Stimulated activated CD8-positive, alpha-beta memory T cell treated with anti-CD3 and anti-CD28 coated beads, Interleukin-2, amount 100 ng/mL, for 1 hour (primary cell): ENCODE measurements at places on chromosomes 4 and X.

DNA sequence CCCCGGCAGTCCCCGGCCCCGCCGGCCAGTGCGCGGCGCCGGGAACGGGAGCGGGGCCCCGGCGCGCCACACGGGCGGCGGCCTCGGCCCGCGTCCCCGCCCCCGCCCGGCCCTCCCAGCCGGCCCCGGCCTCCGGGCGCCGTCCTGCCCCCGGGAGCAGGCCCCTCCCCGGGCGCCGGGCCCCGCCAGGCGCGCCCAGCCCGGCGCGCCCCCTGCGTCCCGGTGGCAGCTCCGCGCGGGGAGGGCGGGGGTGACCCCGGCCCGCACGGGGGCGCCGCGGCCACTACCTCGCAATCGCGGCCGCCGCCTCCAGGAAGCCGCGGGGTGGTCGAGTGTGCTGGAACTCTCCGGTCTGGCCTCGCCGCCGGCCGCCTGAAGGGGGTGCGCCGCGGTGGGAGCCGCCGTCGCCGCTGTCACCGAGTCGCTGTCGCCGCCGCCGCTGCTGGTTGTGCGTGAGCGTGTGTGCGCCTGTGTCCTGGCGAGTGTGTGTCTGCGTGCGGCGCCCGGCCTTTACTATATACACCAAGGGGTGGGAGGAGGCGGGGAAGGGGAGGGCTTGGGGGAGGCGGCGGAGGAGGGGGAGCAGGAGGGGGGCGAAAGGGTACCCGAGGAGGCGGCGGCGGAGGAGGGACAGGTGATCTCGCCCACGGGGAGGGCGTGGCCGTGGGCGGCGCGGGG is at the start of gene RAI2:
TSS of gene RAI2 (minus strand) at position 488 of the 678 bp plus-strand sequence. CDS start 59,288 bp downstream, outside the sequence.
- DNase-seq = no peak

DNA sequence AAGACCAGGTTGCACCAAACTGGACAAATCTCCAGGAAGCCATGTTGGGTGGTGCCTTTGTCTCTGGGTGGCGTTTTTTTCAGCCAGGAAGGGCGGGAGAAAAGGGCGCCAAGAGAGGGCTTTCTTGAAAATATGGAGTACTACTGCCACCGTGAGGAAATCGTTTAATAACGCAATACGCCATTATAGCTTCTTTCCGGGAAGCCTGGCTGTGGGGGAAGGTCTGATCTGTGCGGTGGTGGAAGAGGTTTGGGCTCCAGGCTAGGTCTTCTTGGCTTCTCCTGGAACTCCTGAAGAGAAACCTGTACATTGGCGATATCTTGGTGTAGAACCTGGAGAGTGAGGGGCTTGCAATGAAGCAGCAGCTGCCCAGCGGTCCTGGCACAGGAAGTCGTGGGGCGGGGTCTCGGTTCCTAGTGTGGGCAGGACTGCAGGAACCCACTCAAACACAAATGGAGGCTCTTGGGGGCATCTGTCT is 202.7 kb downstream of the OR13H1 start:
- DNase-seq = no peak

DNA sequence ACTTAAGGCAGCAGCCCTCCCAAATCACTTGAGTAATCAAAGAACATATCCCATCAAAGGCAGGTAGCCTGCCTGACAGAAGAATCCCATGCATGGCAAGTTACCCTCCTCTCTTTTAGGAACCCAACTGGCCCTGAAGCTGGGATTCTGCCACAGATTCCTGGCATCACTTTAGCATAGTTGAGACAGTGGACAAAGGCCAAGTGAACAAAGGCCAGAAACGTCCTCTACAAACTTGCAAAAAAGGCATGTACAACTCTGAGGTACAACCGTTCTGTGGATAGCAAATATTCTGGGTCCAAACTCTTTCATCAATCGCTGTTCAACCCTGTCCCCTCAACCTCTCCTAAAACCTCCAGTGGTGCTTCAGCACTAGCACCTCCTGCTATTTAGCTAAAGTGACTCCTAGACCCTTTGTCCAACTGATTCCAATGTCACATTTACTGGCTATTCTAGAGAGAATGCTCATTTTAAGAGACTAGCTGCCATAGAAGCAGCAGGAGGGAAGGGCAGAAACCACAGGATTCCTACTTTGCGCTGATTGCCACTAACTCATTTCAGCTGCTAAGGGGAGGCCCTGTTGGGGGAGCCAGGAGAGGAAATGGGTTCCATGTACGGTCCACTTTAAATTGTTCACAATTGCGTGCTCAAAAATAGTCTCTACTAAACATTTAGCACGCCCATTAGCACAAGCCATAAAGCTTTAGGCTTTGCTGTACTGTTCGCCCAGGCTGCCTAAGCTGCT is 105.9 kb downstream of the SHROOM4 start:
- no peak for DNase-seq

DNA sequence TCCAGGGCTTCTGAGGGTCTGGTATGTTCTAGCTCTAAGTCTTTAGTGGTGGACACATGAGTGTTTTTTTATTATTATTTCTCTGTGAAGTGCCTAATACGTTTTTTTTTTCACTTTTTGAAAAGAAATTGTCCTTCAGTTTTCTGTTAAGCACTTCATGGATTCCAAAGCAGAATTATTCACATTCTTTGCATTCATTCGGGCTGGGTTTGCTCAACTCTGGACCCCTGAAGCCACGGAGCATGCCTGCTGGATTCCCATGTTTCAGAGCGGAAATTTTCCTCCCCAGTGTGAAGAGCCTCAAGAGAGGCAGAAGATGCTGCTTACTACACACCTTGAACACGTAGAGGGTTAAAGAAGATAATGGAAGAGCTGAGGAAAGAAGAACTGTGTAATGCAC is 107.5 kb downstream of the EGF start:
- DNase-seq = no peak

DNA sequence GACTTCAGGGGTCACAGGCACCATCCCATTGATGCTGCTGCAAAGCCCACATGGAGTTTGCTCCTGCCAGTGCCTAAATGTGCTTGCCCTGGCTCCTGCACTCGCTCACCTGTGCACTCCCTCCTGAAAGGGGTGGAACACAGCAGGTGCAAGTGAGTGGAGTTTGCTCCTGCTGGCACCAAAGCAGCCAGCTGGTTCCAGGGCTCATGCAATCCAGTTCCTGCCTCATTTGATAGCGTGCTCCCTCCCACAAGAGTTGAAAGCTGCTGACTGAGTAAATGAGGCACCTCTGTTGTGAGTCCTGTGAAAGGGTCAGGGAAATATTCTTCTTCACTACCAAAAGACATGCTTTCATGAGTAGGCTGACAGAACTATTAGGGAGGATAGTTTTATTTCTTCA is 30.5 kb downstream of the CXCL8 start:
- no peak for DNase-seq

- no peak for DNase-seq
Observed at GRCh38 chr4:11701966-11702725, 273.5 kb upstream of the HS3ST1 start.

- DNase-seq = no peak
Observed at GRCh38 chr4:17932041-17932440, 89.5 kb downstream of the LCORL start.

- no peak for DNase-seq
Observed at GRCh38 chrX:10570601-10571000, 49.8 kb downstream of the MID1 start.

DNA sequence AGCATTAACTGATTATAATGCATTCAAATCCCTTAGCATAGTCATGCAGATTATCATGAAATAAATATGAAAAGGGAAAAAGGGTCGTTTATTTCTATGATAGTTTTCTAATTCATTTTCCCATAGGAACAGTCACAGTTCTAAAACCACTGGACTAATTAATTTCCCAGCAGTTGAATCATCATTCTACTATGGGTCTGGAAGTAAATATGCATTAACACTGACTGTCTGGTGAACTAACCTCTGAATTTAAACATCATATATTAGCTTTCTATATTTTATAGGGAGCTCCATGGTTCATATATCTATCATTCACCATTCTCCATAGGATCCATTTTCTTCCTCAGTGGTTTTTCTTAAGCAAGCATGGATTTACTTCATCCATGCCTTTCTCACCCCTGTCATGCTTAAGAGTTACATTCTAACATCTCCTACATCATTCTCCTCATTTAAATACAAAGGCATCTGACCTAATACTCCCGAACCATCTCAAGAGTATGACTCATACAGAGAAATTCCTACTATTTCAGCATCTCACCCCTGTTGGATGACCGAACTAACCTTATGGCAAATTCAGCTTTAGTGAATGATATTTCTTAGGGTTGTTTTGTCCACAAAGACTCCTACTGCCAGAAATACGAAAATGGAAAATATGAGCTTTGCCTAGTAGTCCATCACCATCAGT is 198.7 kb upstream of the ADAMTS3 start:
- DNase-seq = no peak

DNA sequence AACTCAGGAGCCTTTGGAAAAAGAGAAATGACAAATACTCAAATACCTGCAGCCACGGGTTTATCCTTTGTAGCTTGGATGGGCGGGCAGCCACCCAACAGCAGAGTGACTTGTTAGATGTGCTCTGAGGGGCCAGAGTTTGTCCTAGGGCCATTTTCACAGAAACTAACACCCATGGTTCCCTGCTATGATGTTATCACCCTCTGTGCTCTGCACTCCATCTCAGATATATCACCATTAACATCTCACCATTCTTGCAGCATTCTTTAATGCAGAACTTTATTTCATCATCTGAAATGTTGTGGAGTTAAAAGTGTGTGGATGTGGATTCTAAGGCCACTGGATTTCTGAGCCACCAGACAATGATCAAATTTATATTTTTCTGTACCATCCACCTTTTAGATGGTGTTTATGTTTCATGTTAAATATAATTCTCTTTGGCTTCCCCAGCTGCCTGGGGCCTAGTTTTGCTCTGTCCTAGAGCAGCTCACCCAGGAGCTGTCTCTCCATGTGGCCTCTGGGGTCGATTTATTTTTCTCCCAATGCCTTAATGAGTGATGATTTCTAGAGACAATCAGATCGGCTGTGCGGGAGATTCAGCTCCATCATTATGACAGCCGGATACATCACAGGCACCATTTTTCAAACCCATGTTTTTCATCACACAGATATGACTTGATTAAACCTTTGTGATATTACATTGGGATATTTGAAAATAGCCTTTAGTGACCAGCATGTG is 380.8 kb downstream of the BCOR start:
- DNase-seq = no peak

DNA sequence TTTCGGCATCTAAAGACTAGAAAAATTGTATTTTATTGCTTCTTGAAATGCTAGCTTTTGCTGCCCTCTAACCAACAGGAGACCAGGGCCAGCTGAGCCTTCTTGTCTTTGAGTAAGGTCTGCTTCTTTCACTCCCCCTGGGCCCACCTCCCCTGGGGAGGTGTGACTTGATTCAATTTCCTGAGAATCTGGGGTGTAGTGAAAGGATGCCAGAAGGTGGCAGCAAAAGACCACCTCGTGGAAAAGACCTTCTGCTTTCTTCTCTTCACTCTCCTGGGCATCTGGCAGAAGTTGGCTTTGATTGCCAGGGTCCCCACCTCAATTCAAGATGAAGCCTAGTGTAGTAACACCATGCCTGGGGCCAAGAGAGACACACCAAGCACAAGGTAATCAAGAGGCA is 96.5 kb upstream of the MAOA start:
- DNase-seq = peak; percentile 1

DNA sequence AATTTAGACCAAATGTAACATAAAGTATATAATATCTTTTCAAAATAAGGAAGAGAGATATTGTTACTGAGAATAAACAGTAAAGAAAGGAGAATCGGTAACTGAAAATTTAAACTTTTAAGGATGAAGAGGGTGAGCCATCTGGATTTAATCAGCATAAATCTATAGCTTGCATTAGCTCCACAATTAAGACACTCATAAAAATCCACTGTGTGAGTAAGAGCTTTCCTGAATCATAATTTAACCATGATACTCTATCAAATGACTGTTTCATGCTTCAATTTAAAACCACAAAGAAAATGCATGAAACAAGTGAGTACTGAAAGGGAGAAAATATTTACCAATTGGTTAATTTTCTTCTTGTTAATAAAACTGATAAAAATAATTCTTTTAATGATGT is 951.5 kb upstream of the SLIT2 start:
- DNase-seq = no peak

DNA sequence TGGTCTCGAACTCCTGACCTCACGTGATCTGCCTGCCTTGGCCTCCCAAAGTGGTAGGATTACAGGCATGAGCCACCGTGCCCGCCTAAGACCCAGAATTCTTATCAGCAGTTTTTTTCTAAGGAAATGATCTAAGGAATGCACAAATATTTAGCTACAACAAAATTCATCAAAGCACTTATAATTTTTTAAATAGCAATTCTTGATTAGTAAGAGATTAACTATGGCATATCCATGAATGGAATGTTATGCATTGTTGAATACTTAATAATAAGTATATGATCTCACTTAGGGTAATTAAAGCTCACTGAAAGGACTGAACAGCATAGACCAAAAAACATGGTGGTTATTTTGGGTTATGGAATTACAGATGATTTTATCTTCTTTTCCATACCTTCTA is 18.4 kb downstream of the CENPU start:
- DNase-seq = no peak

GRCh38 chr4:8009710-8010511 is 70.2 kb upstream of the AFAP1 start:
- no peak for DNase-seq

DNA sequence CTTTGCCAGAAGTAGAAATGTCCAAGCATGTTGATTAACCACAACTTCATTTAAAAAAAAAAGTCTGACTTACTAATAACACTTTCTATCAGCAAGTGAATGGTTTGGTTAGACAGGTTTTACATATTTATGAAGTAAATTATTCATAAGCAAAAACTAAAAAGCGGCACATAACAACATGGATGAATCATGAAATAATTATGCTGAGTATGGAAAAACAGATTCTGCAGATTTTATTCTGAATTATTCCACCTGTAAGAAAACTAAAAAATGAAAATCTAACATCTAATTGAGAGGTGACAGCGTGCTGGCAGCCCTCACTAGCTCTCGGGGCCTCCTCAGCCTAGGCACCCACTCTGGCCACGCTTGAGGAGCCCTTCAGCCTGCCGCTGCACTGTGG is 173.5 kb downstream of the ADAM29 start:
- no peak for DNase-seq

- DNase-seq = no peak
Observed at GRCh38 chr4:99594818-99595217, 20.2 kb downstream of the MTTP start.

DNA sequence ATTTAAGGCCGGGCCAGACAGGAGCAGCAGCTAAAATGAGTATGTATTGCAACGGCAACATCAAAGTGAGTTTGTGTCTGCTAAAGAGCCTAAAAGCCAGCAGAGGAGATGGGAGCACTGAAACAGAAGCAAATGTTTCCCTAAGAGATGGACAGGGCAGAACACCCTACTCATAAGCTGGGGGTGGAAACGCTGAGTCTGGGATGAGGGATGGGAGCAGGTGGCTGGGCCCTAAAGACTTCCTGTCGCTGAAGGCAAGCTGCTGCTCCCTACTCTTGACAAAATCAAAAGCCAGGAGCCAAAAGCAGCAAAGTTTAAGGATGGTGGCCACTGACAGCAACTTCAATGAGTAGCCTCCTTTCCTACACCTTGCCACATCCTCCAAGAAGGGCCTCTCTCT is 40.6 kb upstream of the NAP1L5 start:
- DNase-seq = no peak

- no peak for DNase-seq
Observed at GRCh38 chr4:26140150-26140898, 180.5 kb upstream of the RBPJ start.
